Stimulated activated CD8-positive, alpha-beta memory T cell treated with anti-CD3 and anti-CD28 coated beads, Interleukin-4, amount 100 ng/mL, for 1 hour (primary cell): ENCODE measurements at places on chromosomes 4 and X.

- no peak for DNase-seq
Measured at GRCh38 chr4:111074523-111075114, 451.7 kb upstream of the PITX2 start.

DNA sequence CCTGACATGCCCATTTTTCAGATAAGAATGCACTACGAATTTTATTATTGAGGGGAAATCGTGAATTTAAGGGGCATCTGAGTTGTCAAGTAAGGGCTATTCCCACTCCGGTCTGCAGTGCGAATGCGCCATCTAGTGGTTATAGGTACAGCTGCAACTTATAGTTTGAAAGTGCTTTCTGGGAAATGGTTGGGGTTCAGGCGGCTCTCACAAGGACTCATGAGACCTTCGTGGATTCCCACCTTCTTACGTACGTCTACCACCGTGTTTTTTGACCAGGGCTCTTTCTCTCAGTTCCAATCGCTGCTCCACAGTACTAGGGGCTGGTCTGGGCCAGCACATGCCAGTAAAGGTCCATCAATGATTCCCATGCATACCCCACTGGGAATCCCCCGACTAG, 12.3 kb downstream of the MSL3 start:
- DNase-seq = no peak

GRCh38 chr4:7422898-7423180, 11.9 kb downstream of the PSAPL1 start:
- no peak for DNase-seq

DNA sequence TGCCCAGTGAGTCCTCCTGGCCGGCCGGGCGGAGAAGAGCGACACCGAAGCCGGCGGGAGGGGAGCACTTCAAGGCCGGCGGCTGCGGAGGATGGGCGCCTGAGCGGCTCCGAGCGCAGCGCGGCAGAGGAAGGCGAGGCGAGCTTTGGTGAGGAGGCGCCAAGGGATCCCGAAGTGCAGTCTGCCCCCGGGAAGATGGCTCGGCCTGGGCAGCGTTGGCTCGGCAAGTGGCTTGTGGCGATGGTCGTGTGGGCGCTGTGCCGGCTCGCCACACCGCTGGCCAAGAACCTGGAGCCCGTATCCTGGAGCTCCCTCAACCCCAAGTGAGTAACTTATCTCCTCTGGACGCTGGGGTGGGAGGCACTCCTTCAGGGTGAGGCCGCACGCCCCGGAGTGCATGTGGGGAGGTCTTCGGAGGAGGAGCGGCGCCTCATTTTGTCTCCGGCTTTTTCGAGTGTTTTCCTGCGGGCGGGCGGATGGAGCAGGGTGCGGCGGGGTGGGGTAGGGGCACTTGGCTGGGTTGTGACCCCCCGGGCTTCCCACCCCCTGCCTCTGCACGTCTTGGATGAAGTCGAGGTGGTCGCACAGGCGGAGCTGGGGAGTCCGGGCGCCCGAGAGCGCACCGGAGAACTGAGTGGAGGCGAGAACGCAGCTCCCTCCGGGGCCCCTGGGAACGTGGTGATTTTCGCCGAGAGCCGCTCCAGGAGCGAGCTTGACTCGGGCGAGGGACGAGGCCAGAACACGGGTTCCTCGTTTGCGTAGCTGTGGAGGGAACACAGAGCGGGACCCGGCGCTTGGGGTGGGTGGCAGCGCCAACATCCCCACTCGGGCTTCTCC, 979 bp downstream of the EFNB1 start:
- DNase-seq = no peak

DNA sequence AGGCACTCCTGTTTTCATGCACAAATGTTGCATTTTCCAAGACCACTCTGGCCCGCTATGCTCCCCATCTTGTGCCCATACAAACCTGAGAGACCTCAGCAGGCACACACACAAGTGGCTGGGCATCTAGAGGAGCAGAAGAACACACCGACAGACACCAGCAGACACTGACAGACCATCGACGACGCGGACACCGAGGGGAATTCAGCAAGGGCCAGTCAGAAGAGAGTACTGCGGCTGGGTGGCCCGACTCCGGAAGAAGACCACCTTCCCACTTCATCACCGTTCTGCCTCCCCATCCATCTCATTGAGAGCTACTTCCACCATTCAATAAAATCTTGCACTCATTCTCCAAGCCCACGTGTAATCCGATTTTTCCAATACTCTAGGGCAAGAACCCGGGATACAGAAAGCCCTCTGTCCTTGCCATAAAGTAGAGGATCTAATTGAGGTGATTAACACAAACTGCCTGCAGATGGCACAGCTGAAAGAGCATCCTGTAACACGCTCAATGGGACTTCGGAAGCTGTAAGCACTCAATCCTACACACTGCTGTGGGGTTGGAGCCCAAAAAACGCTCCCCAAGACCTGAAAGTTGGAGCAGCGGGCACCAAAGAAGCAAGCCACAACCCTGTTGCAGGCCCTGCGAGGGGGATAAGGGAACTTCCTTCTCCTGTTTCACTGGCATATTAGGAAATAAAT, 780.9 kb downstream of the ARAP2 start:
- DNase-seq = no peak

- no peak for DNase-seq
Measured at GRCh38 chr4:179130122-179130714, 1688.0 kb upstream of the AGA start.

DNA sequence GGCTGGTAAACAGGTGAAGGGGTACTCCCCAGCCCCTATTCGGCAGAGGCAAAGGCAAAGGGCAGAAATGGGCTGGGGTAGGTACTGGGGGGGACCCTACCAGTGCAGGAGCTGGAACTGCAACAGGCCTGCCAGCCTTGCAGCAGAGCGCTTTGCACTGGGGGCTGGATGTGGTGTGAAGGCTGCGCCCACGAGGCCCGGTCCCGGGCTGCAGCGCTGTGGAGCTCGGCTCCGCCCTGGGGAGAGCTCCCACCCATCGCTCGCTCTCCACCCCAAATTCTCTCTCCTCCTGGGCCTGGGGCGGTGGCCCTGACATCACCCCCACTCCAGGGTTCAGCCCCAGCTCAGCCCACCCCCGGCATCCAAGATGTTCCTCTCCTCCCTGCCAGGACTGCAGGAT, 24.2 kb downstream of the IQSEC2 start:
- DNase-seq = no peak

GRCh38 chr4:137253949-137254348, 278.3 kb downstream of the PCDH18 start:
- DNase-seq = no peak

DNA sequence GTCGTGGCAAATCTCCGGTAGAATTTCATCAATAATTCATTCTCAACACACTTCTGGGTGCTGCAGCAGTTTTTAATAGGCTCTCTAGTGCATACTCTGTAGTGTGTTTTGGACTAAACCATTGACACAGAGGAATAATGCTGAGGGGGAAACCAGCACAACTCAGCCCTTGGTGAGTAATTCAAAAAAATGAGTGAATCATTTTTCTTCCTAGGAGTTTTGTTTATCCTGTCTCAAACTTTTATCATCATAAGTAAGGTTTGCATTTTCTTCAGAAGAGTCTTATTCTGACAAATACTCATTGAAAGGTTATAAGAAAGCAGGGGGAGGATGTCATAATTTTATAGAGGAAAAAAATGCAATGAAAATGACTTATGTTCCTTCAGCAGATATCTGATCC, 2542.7 kb downstream of the PCDH7 start:
- DNase-seq = no peak

DNA sequence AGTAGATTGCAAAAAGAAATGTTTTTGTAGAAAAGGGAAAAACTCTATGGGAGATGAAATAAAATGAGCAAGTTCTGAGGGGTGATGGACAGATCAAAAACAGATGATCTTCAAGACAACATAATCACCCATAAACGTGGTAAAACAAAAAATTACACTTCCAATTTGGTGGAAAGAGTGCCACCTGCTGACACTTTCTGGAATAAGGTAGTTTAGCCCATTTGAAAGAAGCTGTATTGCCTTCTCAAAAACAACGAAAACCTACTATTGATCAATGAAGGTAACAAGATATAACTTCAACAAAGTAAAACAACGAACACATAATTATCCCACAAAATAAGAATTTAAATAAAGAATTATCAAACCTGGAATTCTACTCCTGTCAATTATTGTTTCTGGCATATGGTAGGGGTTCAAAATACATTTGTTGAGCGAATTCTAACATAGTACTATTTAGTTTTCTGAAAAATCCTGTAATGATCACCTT, 2.5 kb downstream of the COQ2 start:
- peak; percentile 23 for DNase-seq

- peak; percentile 0 for DNase-seq
Measured at GRCh38 chrX:155215443-155216178, 649 bp upstream of the VBP1 start.

- DNase-seq = no peak
Measured at GRCh38 chr4:3179126-3179706, 69.7 kb upstream of the MSANTD1 start.

DNA sequence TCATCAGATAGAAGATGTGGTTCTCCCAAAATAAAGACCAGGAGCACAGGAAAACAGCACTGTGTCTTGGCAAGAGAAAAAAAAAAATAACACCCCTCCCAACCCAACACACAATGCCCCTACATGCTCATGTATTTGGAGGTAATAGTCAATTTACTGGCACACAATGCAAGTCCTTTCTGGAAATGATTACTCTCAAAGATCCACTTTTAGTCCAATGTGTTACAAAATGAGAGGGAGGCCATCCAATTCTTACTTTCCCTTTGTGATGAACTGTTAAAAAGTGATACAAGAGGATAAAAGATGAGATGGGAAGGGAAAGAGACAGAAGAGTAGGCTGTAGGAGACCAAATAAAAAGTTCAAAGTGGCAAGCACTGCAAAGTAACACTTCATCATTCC, 180.3 kb upstream of the DKK2 start:
- no peak for DNase-seq

DNA sequence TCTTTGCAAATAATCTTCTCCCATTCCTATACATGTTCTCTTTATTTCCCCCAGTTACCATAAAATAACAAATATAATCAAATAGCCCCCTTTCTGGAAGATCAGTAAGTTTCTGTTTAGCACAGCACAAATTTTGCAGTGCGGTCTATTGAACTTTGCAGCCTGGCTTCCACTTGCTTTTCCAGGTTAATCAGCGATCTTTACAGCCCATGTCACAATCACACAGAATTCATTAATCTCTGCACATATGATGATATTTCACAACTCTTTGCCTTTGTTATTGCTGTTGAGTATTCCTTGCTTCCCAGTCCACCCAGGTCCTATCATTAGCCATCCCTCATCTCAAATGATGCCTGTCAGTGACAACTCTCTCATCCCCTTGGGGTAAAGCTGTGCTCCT, 2358.0 kb downstream of the PCDH7 start:
- no peak for DNase-seq

DNA sequence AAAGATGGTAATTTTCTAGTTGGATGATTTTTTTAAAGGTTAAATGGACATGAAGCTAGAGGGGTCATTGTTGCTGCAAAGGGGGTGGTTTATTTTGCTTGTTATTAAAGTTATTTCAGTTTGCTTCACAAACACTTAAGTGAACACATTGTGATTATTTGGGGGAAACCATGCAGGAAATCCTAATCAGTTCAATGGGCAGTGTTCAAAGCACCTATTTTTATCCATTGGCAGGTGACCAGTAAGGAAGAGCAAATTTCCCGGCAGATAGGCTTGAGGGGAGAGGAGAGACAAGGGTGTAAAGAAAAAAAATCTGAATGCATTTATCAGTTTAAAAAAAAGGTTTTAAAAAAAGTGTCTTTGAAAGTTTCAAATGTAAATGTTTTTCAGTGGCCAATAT, 17.6 kb downstream of the GPR174 start:
- DNase-seq = no peak
